ENCODE measurements at places on chromosomes 7 and 10.

GRCh38 chr10:33506838-33507661 is 172.6 kb upstream of the NRP1 start:
- no peak for DNase-seq

DNA sequence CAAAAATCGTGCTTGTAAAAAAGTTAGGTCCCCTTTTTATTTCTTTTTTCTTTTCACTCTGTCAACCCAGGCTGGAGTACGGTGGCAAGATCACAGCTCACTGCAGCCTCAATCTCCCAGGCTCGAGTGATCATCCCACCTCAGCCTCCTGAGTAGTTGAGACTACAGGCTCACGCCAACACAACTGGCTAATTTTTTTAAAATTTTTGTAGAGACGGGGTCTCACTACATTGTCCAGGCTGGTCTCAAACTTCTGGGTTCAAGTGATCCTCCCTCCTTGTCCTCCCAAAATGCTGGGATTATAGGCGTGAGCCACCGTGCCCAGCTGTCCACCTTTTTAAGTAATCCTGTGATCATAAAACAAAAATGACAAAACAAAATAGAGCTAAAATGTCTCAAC is 19.4 kb upstream of the ARHGAP12 start:
- no peak for DNase-seq

DNA sequence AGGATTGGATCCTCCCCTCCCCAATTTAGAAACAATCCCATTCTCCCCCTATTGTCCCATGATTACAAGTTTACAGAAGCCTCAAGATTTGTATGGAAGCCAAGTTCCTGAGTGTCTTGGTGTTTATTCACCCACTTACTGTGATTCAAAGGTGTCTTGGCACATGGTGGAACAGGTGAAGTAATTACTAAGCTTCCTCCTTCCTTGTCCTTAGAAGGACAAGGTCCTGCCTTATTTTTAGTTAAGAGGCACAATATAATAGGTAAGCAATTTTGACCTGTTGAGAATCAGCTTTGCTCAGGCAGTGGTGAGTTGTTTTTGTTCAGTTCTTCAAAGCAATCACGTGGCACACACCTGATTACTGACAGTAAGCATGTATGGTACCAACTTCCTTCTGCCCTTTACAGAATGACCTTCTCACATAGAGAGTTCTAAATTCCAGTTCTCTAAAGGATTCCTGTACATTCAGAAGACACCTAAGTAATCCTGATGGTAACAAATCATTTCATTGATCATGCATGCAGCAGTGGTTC is 60.7 kb upstream of the SLC13A1 start:
- no peak for DNase-seq

DNA sequence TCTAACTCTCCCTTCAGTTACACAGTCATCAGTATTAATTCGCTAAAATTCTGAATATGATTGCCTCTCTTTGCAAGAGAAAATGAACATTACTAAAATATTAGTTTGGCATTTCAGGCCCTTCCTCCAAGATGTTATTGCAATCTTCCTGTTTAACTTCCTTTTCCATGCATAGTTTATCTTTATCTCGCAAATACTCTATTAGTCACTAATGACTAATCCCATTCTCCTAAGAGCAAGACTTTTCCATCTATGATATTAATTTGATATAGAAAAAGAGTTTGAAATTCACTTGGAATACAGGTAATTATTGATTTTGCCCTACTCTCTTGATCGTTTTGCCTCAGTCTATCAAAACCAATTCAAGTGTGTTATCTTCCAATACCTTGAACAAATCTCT is 41.8 kb upstream of the SEMA3A start:
- no peak for DNase-seq

DNA sequence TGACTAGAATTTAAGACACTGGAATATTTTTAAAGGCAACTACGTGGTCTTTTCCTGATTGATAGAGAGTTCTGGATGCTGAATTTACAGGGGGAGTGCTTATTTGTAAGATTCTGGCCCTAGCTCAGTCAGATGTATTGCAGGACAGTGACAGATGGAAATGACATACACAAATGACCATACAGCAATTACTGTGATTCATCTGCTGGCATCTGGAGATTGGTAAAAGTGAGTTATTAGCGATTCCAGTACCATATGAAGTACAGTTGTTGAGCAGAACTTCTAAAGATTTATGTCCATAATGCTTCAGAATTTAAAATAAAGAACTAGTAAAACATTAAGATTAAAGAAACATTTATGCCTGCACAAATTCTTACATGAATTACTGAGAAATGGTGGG is 243.2 kb downstream of the CRPPA start:
- no peak for DNase-seq

DNA sequence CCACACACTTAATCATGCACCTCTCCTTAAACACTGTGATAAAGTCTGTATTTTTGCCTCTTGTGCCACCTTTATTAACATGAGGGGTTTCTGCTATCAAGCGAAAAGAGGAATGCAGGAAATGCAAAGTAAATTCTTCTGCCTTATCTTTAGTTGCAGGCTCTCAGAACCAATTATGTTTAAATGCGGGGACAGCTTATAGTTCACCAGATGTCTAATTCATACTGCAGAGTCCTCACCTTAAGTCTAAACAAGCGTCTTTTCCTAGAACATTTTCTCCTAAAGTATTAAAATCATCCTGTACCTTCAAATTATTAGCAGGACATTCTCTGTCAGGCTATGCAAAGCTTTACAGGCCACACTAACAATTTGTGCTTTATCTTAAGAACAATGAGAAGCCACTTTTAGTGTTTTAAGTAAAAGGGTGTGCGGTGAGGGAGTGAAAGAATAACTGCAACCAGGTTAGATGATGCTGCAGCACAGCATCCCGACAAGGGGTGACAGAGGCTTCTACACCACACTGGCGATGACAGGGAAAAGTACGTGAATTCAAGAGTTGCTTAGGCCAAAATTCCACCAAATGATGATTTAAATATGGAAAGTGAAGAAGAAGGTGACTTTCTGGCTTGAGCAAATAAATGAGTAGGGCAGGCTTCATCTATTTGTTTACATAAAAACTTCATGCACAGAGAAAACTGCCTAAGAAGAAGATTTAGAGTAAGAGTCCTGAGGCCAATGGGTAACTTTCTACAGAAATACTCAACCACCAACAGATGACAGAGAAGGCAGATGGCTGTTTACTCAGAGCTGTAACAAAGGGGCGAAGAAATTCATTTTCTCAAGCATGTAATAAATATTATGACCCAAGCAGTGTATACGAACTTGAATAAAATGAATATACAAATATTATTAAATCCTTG is 36.0 kb downstream of the EZH2 start:
- no peak for DNase-seq

- DNase-seq, result no peak
Observed at GRCh38 chr7:27918503-27918902, 178.5 kb downstream of the TAX1BP1 start.

GRCh38 chr10:14340051-14340744 is 9.5 kb upstream of the FRMD4A start:
- no peak for DNase-seq

- no peak for DNase-seq
Observed at GRCh38 chr7:151346470-151346769, 4.8 kb downstream of the NUB1 start.

GRCh38 chr7:92694211-92694610 is 104.0 kb upstream of the FAM133B start:
- no peak for DNase-seq

DNA sequence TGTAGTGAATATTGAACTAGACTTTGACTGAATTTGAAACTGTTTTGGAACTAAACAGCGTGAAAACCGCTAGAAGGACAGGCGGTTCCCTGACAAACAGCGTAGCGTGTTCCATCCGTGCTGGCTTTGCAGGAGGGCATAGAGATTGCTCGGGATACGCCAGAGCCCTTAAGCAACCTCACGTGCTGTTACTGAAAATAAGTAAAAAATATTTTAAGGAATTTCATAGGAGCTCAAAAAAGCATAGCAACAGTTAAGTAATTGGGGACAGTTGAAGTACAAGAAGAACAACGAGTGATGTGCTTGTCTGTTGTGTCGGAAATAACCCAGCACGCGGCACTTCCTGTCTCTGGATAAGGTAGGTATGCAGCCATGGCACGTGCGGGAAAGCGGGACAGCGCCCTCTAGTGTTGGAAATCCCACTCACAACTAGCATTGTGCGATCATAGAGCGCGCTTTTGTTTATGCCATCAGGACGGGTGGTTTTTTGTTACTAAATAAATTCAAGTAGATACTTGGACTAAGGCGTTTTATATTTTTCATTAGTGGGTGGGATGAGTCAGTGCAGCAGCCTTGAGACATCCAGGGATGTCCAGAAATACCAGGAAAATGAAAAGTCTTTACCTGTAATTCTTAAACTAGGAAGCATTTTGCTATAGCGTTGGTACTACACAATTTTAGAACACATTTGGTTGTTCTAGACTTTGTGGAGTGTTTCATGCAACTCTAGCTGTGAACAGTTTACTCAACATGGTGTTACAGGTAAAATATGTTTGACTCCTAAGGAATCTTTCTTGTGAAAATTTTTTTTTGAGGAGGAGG is 50.4 kb downstream of the DNAJB6 start:
- peak; percentile 85 for DNase-seq

- DNase-seq, result no peak
Observed at GRCh38 chr10:7300384-7300971, 110.4 kb downstream of the SFMBT2 start.

Measured in activated CD4-positive, alpha-beta T cell treated with anti-CD3 and anti-CD28 coated beads for 4 hours (primary cell).